ENCODE measurements at places on chromosomes 12 and 14.

DNA sequence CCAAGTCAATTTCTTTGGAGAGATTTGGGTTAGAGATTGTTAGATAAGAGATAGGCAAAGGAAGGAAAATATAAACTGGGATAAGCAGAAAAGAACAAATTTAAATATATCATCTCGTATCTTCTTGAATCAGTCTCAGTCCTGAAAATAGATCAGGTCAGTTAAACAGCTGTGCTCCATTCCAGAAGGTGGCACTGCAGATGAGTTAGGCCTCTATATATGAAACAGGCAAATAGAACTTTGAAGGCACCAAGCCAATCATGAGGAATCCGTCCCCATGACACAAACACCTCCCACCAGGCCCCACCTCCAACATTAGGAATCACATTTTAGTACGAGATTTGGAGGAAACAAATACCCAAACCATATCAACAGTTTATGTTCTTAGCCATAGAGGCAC lies 605.5 kb upstream of the USP15 start:
- no peak for DNase-seq

GRCh38 chr12:44775901-44776300 lies 100.2 kb downstream of the NELL2 start:
- DNase-seq = no peak

DNA sequence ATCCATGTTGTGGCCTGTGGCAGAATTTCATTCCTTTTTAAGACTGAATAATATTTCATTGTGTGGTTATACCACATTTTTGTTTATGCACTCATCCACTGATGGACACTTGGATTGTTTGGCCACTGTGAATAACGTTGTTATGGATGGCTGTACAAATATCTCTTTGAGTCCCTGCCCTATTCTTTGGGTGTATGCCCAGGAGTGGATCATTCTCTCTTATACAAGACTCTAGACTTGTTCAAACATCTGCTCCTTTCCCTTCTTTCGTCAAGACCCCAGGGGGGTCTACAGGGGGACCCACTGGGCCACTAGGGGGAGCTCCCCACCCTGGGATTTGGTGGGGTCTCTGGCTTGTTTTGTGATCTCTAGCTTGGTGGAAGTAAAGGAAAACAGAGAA lies 77.4 kb downstream of the FBXL14 start:
- DNase-seq = no peak

- DNase-seq = no peak
Measured at GRCh38 chr14:96162265-96162664, 42.4 kb upstream of the BDKRB2 start.

DNA sequence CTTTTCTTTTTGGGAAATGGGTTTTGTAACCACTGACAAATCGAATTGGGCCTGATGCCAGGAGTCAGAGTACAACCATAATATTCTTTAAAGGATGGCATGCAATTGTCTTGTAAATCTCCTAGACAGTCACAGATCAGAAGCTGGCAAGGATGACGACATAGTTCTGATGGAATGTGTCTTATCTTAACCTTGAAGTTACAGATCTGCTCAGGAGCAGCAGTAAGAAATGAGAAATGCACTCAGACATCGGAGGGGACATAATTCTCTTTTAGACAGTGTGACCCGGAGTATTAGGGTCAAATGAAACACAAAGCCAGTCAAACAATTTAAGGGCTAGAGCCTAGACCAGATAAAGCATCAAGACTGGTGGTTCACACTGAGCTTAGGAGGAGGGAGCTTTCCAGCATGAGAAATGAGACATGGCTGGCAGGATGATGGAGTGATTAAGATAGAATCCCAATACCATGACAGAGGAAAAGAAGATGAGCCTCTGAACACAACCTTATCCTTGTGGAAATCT lies 17.5 kb downstream of the CBX5 start:
- DNase-seq = no peak

GRCh38 chr12:109858764-109859163 lies 21.6 kb downstream of the GLTP start:
- DNase-seq = no peak

DNA sequence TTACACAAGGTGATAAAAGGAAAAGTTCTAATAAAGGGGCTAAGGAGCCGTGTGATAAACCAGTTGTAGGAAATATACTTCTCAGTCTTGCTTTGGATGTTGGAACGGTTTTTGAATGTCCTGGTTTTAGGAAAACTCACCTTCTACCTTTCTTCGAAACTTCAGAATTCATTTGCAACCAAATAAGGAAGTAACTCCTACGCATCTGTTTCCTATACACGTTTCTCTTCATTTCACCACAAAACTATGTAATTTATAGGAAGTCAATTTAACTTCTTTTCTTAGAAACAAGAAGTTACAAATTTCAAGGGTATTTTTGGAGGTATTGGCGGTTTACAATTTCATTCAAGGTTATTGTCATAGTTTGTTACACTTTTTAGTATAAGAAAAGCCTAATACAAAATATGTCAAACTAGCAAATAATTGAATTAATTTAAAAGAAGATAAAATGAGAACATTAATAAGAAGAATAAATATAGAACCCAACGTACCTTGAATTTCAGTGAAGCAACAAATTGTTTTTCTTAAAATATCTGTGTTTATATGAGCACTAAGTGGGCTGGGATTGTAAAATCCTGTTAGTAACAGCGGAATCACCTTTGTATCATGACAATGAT lies 33.2 kb upstream of the CD69 start:
- no peak for DNase-seq

DNA sequence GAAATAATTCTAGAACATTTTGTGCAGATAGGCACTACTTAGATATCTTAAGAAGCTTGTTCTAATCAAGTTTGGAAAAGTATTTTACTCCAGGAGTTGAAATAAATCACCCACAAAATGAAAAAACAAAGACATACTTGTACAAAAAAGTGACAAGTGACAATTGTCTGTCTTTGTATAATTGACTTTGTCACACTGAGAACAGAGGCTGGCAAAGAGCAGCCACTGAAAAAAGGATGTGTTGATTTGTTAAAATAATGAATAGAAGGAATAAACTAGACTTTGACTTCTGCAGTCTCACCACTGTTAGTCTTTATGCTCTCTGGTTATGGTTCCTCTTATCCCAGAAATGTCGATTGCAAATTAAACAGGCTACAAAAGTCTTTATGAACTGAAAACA lies 77.6 kb downstream of the PTPRR start:
- DNase-seq = no peak

GRCh38 chr12:52579468-52580465 lies 6.1 kb upstream of the KRT74 start:
- no peak for DNase-seq

DNA sequence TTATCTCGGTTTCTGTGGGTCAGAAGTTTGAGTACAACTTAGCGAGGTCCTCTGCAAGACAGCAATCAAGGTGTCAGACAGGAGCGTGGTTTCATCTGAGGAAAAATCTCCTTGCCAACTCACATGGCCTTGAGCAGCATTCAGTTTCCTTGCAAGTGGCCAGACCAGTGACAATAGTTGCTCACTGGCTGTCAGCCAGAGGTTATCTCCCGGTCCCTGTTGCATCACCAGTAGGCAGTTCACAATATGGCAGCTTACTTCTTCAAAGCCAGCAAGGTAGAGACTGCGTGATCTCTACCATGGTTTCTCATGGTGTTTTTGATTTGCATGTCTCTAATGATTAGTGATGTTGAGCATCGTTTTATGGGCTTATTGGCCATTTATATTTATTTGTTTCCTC lies 143.8 kb upstream of the DAAM1 start:
- no peak for DNase-seq

DNA sequence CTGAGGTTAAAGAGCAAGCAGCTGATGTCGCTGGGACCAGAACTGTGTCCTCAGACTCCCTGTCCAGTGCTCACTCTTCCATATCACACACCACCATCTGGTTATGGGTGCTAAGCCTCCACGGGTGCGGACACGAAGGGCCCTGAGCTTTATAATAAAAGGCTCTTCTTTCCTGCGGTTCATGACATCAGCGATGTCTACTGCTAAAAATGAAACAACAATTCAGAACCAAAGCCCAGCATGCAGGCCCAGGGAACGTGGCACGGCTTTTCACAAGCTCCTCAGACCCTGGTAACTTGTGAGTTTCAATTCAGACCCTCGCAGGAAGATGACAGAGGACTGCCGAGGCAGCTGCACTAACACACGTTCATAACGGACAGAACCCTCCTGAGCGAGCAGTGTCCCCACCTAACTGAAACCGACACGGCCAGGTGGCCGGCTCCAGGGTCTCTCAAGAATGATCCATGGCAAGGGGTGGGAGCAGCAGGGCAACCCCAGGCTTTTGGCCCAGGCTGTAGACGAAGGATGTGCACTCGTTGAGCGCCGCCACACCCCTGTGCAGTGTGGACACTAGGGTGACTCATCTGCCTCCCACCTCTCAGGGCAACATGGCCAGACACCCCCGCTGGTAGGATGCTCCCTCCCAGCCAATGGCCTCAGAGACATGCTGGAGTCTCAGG lies 180.3 kb downstream of the CALM1 start:
- DNase-seq = no peak

DNA sequence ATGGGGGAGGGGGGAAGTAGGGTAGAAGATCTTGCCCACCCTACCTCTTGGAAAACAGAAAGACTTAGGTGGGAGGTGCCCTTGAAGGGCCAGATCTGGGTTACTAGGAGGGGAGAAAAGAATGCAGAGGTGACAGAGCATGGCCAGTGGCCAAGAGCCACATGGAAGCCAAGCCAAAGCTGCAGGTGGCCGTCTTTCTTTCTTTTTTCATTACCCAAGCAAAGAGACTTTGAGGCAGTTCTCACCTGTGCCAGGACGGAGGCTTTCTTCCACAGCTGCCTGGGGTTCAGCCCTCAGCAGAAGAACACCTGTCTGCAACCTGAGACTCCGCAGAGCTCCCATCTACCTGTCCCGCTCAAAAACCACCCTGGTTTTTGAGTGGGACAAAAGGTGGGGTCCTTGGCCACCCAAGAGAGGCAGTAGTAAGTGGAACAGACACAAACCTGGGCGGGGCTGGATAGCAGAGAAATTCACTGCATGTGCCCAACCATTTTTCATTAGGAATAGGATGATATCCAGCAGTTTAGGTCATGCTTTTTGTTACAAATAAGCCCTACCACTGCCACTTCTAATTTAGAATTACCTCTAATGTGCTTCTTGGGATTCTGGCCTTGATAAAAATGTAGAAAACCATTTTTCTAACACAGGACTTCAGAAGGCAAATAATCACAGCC lies 116.5 kb downstream of the DYRK2 start:
- no peak for DNase-seq

DNA sequence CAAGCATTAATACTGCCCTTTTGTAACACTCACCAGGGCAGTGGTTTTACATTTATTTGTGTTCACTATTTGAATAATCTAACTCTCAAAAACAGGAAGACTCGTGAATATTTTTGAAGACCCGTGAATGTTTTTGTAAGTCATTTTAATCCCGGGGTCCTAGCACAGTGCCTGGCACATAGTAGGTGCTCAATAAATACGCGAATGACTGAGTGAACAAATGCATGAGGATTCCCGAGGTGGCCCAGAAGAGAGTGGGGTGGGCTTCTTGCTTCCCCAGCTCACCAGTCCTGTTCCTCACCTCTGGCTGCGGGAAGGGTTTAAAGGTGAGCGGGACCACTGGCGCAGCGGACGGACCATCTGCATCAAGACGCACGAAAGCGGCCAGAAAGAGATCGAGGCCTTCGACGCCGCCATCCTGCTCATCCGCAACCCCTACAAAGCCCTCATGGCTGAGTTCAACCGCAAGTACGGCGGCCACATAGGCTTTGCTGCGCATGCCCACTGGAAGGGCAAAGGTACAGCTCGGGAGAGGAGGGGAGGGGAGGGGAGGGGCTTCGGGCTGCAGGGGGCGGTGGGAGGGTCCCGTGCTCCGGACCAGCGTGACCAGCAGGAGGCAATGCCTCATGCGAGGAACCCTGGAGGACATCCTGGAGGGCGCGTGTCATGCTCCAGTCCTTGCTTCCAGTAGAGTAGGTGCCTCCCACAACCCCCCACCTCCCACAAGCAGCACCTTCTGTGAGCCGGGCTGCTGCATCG lies 98.9 kb downstream of the CMKLR1 start:
- DNase-seq = no peak

DNA sequence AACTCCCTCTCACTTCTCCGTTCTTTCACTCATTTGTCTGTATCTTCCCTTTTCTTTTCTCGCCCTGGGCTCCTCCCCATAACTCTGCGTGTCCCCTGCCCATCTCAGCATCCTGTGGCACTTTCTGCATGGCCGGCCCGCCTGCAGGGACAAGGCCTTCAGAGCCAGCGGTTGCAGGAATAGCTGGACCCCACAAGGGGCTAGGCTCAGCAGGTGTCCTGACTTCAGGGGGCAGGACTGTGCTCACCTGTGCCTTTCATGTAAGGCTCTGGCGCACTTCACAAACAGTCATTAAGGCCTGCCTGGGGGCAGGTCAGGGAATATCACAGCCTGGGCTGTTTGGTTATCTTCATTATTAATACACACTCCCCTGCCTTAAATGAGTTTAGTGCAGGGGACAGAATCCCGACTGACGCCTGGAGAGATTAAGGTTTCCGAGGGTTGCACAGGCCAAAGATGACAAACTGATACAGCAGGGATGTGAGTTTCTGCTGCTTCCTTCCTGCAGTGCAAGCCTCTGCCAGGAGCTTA lies 768.8 kb upstream of the TBX3 start:
- no peak for DNase-seq

GRCh38 chr14:30305346-30305745 lies 253.6 kb upstream of the G2E3 start:
- DNase-seq = no peak

- no peak for DNase-seq
Measured at GRCh38 chr12:89345830-89346740, 6.2 kb downstream of the DUSP6 start.

DNA sequence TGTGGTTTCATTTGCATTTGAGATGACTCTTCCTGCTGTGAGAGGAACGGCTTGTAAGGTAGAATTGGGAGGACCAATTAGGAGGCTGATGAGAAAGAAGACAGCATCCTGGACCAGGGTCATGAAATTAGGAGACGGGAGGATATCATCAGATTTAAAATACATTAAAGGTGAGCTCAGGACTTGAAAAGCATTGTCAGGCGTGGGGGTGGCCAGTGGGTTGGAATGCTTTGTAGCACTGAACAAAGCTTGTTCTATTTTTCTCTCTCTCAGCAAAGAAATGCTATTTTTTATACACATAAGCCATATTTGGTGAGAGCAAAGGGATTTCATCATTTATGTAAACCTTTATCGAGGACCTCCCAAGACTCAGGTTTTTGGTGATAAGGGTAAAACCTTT lies 157.5 kb downstream of the TMEM132D start:
- no peak for DNase-seq

DNA sequence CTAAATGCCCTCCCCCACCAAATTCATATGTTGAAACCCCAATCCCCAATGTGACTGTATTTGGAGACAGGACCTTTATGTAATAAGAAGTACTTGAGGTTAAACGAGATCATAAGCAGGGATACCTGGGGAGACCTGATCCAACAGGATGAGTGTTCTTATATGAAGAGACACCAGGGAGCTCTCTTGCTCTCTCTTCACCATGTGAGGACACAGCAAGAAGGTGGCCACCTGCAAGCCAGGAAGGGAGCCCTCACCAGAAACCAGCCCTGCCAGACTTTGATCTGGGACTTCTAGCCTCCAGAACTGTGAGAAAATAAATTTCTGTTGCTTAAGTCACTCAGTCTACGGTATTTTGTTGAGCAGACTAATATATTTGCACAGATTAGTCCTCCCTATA lies 113.6 kb downstream of the NUAK1 start:
- DNase-seq = no peak
